ENCODE measurements at places on chromosomes 7 and 10.

DNA sequence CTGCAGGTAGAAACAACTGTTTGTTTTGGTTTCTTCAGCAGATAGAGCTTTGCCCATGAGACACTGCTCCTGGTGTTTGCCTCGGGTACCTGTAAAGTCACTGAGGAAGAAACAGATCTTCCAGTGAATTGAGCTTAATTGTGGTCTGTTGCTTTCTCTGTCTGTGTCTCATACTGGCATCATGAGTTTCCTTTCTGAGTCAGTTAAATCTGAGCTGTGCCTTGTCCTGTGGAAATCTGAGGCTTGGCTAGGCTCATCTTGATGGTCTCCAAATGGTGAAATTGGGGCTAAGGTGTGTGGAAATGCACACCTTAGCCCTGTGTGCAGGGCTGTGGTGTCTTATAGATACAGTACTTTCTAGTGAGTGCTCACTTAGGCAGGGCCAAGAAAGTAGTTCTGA, 67.4 kb downstream of the GBF1 start:
- DNase-seq = no peak

GRCh38 chr7:4209126-4209525, 473.0 kb upstream of the FOXK1 start:
- DNase-seq = no peak

GRCh38 chr7:29567174-29567573, 3.5 kb downstream of the PRR15 start:
- DNase-seq = no peak

DNA sequence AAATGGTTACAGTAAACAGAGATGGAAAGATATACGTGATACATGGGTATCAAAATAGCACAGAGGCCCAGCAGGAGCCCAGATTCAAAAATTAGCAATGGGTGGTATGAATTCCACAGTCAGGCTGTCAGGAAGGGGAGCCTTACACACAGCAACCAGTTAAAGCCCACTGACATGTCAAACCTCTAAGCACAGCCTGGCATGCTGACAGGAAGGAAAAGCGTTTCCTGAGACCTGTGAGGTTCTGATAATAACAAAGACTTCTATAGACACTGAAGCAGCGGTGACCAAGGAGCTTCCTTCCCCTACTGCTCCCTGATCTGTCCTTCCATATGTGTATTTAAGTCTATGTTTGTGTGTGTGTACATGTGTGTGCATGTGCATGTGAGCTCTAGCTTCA, 89.9 kb downstream of the PHYHIPL start:
- DNase-seq = no peak

DNA sequence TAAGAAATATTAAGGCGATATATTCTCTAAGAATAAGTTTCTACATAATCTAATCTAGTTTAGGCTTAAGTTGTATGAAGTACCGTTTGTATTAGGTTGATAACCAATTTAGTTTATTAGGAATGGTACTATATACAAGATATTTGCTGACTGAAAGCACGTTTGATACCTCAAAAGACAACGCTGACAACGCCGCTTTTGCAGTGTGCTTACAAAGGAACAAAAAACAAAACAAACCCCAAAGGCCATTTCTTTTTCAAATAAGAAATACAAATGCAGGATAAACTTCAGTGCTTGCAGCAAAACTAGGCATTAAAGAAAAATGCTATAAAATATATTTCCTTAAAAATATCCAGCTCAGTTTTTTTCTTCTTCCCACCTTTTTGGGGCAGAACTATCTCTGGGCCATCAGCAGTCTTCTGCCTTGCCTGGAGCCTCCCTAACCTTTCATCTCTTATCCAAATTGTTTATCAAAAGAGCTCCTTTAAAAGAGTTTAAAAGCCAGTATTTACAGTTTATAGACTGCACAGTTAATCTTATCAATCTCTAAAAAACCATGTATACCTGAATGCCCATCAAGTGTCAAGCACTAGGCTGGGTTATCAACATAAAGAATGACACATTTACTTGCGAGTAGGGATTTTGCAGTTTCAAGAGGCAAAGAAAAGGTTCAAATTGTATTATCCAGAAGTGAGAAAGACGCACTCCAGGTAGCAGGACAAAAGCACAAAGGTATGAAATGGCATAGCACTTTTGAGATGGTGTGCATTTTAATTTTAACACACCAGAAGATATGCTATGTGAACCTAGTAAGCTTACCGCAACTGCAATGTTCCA, 4.1 kb upstream of the KMT2E start:
- DNase-seq = no peak

- DNase-seq = no peak
Measured at GRCh38 chr7:106766551-106766950, 98.5 kb upstream of the PIK3CG start.

DNA sequence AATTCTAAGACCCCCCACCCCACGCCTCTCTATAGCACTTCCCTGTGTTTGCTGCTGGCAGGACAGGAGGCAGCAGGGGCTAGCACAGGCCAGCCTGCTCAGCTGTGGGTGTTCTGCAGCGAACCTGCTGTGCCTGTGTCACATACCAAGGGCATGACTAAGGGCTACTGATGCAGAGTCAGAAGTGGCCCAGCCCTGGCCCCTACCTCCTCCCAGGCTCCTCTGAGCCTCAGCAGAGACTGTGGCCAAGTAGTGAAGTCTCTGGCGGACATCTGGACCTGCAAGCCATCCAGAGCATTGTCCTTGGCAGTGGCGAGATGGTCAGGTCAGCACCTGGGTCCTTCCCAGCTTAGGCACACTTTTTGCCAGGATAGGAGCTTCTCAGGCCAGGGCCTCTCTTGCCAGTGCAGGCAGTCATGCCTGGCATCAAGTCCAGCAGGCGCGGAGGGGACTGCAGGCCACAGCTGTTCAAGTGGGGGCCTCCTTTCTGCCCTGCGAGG, 116.3 kb upstream of the RET start:
- peak; percentile 2 for DNase-seq

- DNase-seq = no peak
Measured at GRCh38 chr10:33781606-33782395, 447.3 kb upstream of the NRP1 start.

DNA sequence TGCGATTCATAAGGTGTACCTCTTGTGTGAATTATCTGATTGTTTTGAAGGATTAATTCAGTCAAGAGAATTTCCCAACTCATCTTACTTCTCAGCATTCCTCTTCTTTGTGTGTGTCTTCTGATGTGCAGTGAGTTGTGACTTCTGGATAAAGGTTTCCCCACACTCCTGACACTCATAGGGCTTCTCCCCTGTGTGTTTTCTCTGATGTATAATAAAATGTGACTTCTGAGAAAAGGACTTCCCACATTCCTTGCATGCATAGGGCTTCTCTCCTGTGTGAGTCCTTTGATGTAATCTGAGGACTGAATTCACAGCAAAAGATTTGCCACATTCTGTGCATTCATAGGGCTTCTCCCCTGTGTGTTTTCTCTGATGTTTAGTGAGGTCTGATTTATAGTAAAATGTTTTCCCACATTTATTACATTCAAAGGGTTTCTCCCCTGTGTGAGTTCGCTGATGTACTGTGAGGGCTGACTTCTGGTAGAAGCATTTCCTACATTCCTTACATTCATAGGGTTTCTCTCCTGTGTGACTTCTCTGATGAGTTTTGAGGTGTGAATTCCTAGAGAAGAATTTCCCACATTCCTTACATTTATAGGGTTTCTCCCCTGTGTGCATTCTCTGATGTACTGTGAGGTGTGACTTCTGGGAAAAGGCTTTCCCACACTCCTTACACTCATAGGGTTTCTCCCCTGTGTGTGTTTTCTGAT, 24.2 kb downstream of the ZNF25 start:
- DNase-seq = no peak

DNA sequence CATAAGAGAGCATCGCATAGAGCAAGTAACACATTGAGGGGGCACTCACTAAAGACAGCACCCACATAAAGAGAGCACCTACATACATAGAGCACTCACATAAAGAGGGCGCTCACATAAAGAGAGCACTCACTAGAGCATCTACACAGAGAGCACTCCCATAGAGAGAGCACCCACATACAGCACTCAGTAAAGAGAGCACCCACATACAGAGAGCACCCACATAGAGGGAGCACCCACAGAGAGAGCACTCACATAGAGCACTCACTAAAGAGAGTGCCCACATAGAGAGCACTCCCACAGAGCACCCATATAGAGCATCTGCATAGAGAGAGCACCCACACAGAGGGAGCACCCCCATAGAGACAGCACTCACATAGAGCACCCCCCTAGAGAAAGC, 47.8 kb downstream of the INSIG1 start:
- no peak for DNase-seq

GRCh38 chr10:8133146-8133545, 78.7 kb downstream of the GATA3 start:
- DNase-seq = no peak

DNA sequence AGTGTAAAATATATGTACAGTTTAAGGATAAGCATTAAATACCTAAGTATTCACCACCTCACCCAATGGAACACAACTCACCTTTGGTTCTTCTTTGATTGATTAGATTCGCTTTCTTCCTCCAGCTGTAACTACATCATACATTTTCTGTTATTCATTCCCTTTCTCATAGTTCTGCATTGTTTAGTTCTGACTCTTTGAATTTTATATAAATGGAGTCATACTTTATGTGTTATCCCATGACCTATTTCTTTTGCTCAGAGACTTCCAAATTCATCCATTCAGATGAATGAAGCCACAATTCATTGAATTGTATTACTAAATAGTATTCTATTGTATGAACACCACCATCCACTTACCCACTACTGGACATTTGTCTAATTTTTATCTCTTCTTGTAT, 12.3 kb downstream of the THNSL1 start:
- no peak for DNase-seq

DNA sequence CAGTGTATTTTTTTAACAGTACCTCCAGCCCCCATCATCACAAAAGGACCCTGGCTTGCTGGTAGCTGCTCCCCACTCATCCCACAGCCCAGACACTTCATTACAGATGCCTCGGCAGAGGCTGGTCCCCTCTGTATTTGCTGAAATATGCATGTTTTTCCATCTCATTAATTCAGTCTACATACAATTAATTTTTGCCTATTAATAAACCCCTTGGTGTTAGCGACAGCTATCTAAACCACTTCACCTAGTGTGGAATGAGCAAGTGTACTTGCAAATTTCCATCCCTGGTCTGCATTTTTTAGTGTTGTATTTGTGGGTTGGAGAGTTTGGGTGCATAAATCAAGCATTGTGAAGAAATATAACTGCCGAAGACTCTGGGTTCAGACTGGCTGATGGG, 216.9 kb downstream of the MGMT start:
- DNase-seq = no peak

DNA sequence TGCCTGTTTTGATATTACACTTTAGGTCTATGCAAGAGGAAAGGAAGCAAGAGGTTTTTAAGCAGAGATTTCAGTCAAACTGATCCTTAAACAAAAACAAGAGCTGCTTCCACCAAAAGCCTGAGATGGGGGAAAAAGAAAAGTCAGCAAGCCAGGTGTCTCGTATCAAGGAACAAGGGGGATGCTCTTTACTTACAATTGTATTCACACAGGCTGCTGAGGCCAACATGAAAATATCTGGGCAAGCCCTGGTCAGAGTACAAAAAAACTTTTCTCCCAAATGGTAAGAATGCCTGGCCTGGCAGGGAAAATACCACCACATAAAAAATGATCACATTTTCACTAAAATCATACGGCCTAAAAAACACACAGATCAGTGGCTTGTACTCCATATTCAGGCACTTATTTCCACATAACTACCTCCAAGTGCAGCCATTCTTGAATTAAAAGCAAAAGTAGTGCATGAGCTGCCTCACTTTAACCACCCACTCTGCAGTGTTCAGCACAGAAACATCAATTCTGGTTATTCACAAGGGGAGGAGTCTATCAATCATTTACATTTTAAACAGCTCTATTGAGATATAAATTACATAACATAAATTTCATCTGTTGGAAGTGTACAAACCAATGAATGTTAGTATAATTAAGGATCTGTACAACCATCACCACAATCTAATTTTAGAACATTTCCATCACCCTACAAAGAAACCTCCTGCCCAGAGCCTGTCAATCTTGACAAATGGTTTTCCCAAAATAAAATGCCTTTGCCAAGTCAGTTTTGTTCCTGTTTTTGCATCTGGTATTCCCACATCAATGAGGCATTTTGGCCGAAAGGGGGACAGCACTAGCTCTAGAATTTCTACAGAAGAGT, 70.2 kb downstream of the GRB10 start:
- no peak for DNase-seq

DNA sequence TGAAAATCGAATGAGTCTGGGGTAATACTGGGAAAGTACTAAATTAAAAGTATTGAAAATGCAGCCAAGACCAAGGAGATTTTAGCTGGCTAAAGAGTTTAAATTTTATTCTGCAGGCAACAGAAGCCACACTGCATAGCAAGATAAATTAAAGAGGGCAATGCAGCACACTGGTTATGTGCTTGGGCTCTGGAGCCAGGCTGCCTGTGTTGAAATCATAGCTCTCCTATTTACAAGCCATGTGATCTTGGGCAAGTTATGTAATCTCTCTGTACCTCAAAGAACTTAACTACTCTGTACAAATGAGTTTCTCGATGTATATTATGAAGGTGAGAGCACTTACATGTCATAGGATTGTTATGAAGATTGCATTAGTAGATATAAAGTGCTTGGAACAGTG, 9.9 kb downstream of the SLC25A13 start:
- DNase-seq = no peak

DNA sequence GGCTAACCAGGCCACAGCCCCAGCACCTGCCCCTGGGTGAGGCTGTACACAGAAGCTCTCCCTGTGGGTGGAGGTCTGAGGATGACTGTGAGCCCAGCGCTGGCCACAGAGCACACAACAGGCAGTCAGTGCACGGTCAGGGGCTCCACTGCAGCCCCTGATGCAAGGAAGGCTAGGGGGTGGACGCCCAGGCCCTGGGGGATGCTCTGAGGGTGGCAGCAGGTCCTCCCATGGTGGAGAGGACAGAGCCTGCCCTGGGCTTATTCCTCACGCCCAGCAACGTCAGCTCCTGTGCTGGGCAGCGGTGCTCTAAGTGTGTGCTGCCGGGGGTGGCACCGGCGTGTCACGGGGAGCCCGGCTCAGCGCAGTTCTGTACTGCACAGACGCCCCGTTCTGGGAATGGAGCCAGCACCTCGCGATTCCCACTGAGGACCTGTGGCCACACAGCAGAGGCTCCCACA, 223.2 kb downstream of the MAD1L1 start:
- no peak for DNase-seq

GRCh38 chr7:158073845-158074840, 513.5 kb downstream of the PTPRN2 start:
- no peak for DNase-seq

All from CD8-positive, alpha-beta T cell (primary cell).